Renal cortical epithelial cell (primary cell): ENCODE measurements at places on chromosomes 5 and 9.

- no peak for DNase-seq
Observed at GRCh38 chr5:156020647-156021046, 306.3 kb upstream of the SGCD start.

GRCh38 chr5:86452251-86452650 is 165.5 kb upstream of the COX7C start:
- no peak for DNase-seq

DNA sequence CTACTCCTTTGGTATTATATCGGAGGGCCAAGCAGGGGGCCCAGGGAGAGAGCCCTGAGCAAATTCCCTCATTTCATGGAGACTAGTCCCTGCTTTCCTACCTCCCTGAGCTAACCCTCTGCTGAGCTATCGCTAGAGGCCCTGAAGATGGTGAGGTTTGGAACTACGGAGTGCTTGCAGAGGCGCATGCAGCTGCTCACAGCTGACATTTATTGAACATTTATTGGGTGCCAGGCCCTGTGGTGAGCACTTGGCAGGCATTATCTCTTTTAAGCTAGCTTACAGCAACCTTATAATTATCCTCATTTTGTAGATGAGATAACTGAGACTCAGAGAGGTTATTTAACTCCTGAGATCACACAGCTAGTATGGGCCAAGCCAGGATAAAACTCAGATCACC is 9.8 kb downstream of the FAT2 start:
- DNase-seq, result no peak

- peak; percentile 94 for DNase-seq
Observed at GRCh38 chr9:109001275-109001676, 12.0 kb downstream of the CTNNAL1 start.

GRCh38 chr9:125492719-125493118 is 214.3 kb downstream of the MAPKAP1 start:
- DNase-seq, result no peak

DNA sequence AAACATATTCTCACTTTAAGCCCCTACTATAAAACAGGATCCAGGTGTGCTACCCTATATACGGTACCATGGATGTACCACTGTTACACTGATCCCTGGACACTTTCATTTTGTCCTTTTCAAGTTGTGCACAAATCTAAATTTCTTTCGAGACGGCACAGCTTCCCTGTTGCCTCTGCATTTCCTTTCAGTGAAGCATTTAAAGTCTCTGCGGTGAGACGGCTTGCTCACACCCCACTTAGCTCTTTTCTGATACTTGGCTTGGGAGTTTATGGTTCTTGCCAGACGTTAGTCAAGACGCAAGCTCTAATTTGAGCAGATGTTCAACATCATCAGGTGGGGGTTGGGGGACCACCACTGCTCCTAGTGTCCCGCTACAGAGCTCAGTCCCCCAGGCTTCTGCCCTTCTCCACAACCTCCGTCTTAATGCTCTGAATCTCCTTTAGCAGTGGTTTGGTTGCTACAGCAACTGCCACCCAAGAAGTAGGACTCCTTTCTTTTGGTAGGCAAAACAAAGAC is 15.8 kb downstream of the F2RL2 start:
- DNase-seq, result no peak

- no peak for DNase-seq
Observed at GRCh38 chr5:135253601-135254178, 145.3 kb downstream of the MACROH2A1 start.
